ENCODE measurements at places on chromosomes 6 and 20.

DNA sequence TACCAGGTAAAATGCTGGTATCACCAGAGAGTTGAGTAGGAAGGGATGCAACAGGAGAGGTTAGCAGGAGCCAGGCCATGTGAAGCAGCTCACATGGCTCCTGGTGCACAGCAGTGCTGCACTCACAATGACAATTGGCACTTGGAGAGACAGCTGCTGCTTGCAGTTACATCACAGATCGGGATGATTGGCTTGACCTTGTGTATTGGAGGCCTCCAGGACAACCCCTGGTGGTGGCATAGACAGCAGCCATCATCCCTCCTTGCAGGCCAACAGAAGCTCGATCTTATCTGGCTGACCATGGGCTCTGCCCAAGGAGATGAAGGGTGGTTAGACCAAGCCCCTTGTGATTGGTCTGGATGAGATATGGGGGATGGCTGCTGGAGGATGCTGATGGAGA lies 73.0 kb downstream of the EYA2 start:
- no peak for DNase-seq

DNA sequence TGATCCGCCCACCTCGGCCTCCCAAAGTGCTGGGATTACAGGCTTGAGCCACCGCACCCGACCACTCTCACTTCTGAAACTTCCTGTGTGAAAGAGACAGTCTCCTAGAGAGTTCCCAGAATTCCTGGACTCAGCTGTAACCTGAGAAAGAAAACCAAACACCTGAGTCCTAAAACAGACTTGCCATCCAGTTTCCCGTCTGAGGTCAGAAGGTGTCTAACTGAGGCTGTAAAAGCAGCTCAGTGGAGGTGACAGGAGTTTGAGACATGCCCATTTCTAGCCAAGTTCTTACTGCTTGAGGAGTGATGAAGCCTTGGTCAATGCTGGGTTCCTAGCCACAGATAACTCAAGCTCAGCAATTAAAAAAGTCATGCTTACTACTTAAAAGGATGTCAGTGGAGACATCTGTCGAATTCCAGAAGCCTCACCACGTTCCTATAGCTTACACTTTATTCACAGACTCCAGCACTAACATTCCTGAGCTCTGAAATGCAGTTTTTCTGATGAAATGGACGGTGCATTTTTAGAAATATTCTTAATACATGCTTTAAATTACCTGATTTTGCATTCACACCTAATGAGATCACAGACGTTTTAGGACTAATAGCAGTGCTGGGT lies 6.1 kb downstream of the UQCC2 start:
- DNase-seq, result no peak

- DNase-seq, result no peak
Observed at GRCh38 chr20:52446421-52447224, 255.0 kb upstream of the ZFP64 start.

DNA sequence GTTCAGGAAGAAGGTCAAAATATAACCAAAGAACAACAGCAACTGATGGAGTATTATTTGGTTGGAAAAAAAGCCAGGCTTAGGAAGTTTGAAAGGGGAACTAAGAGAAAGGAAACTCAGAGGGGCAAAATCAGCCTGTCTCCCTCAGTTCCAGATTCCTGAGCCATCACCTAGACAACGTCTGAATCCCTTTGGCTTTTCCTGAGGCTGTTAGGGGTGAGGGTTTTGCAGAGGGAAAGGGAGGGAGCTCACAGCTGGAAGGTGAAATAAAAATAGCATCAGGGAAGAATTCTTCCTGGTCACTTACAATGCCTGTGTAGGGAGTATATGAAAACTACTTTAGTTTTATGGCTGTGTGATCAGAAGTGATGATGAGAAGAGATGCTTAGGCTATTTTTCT lies 100.5 kb downstream of the SOBP start:
- DNase-seq, result no peak

GRCh38 chr6:53829698-53830221 lies 35.0 kb downstream of the LRRC1 start:
- DNase-seq, result no peak
